ENCODE measurements at places on chromosomes 11 and 22.
A peak's percentile ranks its signal among the peaks of the same experiment; 100 is the strongest.

DNA sequence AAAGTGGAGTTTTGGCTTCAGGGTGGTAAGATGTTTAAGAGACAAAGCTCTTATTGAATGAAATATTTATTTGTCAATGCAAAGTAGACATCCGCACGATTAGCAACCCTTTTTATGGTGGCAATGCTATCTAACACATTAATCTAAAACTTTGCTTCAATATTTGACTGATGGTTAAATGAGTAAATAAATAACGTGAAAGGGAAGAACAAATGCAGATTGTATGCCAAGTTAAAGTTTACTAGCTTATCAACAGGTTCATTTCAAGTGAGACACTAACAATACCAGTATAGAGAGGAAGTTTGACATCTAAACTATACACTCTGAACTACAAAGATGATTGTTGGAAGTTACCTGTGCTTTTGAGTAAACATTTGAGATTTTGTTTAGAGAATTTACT, 50.1 kb downstream of the AASDHPPT start:
- DNase-seq, result no peak

DNA sequence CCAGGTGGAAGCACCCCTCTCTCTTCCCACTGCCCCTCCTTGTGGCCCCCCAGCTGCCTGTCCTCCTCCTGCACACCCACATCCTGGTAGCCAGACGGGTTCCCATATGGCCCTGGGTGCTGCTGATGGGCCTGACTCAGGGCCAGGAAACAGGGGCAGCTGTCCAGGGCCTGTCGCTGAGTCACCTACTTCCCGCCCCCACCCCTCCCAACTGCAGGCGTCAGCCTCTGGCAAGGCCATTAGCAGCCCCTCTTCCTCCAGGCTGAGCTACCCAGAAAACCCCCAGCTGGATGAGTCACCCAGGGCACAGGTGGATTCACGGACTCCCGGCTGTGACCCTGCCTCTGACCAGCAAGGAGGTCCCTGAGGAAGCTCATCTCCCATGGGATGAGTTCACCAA, 6.9 kb upstream of the GAL start:
- DNase-seq, result peak; percentile 91

DNA sequence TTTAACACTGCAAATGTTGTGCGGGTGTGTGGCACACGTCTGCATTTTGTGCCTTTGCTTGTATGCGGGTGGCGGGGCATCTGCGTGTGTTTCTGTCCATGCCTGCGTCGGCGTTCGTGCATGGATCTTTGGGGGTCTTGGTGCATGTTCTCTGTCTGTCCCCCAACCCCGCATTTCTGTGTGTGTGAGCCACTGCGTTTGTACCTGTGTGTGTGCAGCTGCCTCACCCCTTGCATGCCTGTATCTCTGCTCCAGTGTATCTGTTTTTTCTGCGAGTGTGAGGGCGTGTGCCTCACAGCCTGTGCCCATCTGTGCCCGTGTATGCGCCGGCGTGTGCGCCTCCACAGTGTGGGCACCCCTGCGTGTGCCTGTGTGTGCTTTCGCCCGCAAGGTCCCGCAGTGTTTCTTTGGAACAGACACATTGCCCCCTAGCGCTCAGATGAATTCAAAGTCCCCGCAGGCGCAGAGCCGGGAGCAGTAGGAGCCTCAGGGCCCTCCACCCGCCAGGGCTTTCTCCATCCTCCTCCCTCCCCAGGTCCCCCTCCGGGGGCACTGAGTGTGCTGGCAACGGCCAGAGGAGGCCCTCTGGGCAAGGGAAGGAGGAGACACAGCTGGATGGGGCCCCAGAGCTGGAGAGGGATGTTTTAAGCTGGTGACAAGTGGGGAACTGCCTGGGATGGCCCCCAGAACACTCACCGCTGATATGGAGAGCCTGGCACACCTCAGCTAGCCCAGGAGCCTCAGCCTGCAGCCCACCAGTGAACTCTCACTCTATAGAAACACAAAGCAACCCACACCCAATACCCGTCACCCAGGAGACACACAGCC, 3.1 kb upstream of the MN1 start:
- peak; percentile 62 for DNase-seq

DNA sequence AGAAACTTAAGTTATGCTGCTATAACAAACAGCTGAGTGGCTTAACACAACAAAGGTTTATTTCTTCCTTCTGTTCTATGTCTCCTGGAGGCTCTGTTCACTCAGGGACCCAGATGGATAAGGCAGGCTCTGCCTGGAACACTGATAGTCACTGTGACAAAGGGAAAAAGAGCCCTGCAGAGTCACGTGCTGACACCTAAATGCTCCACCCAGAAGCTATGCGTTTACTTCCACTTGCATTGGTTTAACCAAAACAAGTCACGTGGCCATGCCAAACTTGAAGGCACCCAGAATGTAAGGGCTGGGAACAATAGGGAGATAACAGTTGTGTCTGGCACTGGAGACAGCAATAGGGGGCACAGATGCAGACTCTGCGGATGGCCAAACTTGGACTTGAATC, 3.4 kb upstream of the MS4A15 start:
- no peak for DNase-seq

- DNase-seq, result no peak
Observed at GRCh38 chr11:64243236-64243854, 2.5 kb downstream of the FKBP2 start.

- DNase-seq, result no peak
Observed at GRCh38 chr22:49659281-49659923, 168.3 kb downstream of the BRD1 start.

- no peak for DNase-seq
Observed at GRCh38 chr11:8320076-8320475, 56.4 kb upstream of the LMO1 start.

- DNase-seq, result no peak
Observed at GRCh38 chr11:126655807-126656128, 300.3 kb downstream of the ST3GAL4 start.

DNA sequence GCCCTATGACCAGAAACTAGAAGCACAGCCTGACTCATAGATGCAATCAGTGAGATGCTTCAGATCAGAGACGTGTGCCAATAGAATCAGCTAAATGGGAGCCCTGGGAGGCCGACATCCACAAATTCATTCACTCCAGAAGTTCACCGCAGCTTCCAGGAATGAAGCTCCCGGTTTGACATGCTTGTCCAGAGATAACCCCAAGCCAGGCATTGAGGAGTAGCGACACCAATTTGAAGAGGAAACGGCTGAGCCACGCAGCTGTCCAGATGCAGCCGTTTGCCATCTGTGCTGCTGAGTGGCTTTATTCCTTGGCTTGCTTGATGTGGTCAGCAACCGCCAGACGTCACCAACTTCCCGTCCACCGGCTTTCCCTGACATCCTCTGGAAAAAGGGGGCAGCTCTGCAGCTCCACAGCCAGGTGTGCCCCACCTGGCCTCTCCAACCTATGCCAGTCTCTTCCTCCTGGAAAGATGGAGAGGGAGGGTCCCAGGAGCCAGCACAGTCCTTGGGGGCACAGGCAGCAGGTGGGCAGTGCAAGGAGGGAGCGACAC, 123.9 kb upstream of the OPCML start:
- DNase-seq, result no peak

DNA sequence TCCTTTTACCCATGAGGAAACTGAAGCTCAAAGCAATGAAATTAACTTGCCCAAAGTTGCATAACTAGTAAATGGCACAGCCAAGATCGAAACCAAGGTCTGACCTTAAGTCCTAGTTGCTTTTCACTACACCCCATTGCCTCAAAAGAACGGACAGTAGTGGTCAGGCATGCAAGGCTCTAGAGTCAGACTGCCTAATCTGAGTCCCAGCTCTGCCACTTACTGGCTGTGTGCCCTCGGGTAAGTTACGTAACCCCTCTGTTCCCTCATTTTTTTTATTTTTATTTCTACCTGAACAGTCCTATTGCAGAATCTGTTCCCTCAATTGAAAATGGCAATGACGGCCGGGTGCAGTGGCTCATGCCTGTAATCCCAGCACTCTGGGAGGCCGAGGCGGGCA, 9.6 kb downstream of the CYB561A3 start:
- DNase-seq, result no peak

- DNase-seq, result no peak
Observed at GRCh38 chr22:48261706-48262105, 1499.3 kb downstream of the TBC1D22A start.

- no peak for DNase-seq
Observed at GRCh38 chr22:24542641-24543040, 12.3 kb downstream of the GUCD1 start.

DNA sequence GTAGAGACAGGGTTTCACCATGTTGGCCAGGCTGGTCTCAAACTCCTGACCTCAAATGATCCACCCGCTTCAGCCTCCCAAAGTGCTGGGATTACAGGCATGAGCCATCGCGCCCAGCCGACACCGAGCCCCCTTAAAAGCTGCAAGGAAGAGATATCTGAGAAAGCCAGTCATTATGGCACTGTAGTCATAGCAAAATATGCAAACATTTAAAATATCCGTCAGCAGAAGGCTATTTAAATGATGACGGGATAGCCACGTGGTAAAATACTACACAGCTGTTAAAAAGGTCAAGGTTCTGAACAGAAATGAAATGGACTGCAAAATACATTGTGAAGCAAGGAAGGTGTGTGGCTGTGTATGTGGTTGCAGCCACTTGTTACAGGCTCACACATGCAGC, 6.4 kb upstream of the CCDC88B start:
- DNase-seq, result no peak

DNA sequence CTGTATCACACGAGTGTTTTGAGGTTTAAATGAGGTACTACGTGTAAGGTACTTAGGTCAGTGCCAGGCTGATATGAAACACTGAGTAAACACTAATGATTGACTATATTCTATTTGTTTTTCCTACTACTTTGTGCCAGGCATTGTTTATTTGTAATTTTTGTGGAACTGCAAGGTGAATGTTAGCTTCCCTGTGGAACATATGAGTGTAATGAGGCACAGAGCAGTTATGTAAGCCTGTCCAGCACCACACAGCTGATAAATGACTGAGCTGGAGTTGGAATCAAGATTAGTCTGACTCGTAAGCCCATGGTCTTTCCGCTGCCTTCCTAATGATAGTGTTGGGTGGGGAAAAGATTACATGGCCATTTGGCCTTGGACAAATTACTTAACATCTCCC, 5.9 kb downstream of the SLC37A2 start:
- DNase-seq, result no peak

DNA sequence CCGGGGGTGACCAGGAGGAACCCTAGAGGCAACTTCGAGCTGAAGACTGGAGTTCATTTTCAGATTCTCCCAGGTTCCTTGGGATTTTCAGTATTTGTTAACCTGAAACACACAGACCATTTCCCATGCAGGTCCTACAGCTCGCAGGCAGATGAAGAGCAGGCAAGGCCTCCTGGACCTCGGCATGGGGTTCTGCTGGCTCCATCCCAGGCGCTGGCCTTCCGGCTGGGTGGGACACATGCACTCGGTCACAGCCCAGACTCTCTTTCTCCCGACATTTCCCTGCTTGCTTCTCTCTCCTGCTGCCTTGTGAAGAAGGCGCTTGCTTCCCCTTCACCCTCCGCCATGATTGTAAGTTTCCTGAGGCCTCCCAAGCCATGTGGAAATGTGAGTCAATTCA, 15.4 kb upstream of the TTLL12 start:
- DNase-seq, result no peak

- DNase-seq, result no peak
Observed at GRCh38 chr22:31323578-31324550, 22.3 kb downstream of the PATZ1 start.

Data from kidney capillary endothelial cell (primary cell).